ENCODE measurements at places on chromosomes 2 and 18. TPM values are rescaled to one million over a fixed set of nuclear protein-coding genes. Genes with fewer than 3 reads are reported as not detected.

DNA sequence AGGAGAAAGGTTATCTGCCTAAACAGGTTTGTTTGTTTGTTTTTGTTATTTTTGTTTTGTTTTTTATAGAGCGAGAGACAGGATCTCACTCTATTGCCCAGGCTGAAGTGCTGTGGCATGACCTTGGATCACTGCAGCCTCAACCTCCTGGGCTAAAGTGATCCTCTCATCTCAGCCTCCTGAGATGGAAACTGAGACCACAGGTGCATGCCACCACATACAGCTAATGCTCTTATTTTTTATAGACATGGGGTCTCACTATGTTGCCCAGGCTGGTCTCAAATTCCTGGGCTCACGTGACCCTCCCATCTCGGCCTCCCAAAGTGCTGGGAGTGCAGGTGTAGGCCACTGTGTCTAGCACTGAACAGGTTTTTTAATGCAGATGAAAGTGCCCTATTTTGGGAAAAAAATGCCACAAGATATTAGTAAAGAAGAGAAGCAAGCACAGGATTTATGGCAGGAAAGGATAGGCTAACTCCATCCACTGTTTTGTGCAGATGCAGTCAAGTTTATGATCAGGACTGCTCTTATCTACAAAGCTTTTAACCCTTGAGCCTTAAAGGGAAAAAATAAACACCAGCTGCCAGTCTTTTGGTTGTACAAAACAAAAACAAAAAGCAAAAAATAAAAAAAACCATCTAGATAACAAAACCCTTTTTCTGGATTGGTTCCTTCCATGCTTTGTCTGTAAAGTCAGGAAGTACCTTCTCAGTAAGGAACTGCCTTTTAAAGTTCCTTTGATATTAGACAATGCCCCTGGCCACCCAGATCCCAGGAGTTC, 29.4 kb downstream of the MAP4K3 start:
- no peak for DNase-seq

DNA sequence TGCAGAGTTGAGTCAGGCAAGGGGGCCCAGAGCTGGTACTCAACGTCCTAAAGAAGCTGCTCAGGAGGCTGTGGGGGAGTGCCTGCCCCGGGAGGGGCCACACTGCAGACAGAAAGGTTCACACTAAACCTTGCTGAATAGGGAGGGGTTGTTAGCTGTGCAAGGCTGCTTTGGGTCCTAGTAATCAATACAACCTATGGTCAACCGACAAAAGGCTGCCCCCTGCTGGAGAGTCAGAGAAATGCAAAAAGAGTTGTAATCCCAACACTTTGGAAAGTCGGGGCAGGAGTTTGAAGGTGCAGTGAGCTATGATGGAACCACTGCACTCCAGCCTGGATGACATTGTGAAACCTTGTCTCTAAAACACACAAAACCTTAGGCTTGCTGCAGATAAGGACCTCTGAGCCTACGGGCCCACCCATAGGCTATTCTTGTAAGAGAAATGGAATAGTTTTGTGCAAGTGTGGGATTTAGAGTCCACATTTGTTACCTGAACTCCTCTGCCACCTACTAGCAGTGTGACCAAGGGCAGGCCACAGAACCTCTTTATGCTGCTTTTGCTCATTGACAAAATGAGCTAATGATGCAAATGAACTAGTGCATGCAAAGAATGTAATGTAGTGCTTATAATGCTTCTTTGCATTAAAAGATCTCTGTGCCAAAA, 81.5 kb downstream of the PRPF40A start:
- DNase-seq: peak; percentile 59

DNA sequence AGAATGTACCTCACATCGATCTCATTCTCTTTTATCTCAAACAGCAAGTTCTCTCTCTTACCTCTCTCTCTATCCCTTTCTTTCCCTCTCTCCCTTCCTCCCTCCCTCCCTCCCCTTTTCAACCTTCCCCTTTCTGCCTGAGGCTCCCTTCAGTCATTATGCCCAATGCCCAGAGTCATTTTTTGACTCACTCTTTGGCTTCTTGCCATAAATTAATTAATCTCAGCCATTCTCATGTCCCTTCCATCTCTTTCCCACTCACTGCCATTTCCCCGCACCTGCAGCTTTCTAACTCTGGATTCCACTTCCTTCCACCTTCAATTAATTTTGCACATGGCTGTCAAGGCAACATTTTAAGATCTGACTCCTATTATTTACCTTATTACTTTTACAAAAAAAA, 60.1 kb downstream of the EVA1A start:
- no peak for DNase-seq

DNA sequence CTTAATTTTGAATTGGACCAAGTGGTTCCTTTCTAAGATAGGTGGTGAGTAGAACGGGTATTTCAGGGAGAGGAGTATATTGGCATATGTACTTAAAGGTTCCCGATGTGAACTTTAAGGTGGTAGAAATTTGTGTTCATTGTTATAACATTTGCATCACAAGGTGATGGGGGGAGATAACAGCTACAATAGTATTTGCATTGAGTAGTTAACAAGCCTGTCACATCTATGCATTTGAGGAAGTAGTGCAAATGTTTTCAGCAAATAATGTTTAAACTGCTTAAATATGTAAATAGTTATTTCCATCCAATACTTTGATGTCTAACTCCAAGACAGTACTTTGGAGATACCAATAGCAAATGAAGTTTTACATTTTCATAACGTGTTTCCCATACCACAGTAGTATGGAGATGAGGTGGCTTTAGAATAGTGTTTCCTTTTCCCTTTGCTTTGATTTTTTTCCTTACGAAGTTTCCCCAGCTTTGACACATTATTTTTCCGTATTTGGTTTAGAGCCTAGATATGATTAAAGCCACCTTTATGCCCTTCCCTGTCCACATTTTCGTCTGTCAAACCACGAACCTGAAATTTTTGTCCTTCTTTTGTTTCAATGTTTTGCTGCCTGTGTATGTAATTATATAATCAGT, 46.6 kb downstream of the VAPA start:
- DNase-seq: no peak

GRCh38 chr2:201644001-201644400, 698 bp upstream of the TMEM237 start:
- no peak for DNase-seq

GRCh38 chr2:54940723-54941122, 109.5 kb downstream of the RTN4 start:
- no peak for DNase-seq

- no peak for DNase-seq
These were observed 46.5 kb downstream of the PLEK start for GRCh38 chr2:68411397-68412126.

GRCh38 chr2:174774886-174775285, 10.6 kb upstream of the CHRNA1 start:
- no peak for DNase-seq

GRCh38 chr2:230828272-230828961, 36.3 kb upstream of the ITM2C start:
- no peak for DNase-seq

DNA sequence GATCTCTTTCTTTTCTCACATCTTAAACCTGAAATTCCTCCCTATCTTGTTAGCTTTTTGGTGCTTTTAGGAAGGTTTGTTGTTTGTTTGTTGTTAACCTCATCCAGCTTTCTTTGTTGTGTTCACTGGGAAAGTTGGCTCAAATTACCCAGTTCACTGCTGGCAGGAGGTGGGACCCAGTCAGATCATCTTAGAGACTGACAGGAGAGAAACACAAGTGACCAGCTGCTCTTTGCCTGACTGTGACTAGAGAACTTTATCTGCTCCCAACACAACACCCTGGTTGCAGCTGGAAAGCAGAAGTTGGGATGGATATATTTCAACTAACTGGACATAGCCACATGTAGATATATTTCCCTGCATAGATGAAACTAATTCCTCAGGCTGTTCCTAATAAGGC, 10.0 kb downstream of the MAPK4 start:
- DNase-seq: no peak

GRCh38 chr18:58928386-58928785, 63.7 kb downstream of the ZNF532 start:
- no peak for DNase-seq

GRCh38 chr2:137251045-137251444, 485.7 kb downstream of the THSD7B start:
- no peak for DNase-seq

GRCh38 chr2:218618102-218618860, 10.6 kb downstream of the PLCD4 start:
- no peak for DNase-seq

- no peak for DNase-seq
These were observed 22.5 kb downstream of the INPP4A start for GRCh38 chr2:98467082-98467536.

- no peak for DNase-seq
These were observed 483.4 kb upstream of the KLHL29 start for GRCh38 chr2:22901471-22902179.

DNA sequence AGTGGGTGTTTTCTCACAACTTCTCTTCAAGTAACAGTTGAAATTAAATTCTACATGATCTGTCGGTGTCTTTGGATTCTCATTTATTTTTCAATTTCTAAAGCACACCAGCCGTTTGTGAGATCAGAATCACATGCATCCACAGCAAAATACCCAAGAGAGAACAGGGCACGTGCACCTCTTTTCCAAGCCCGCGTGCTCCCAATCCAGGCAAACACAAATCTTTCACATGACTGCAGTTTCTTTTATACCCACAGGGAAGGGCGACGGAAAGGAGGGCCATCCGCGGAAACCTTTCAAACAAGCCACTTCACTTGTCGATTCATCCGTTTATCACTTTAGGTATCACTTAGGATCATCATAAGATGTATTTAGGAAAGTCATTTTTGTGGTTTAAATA, 13.0 kb upstream of the DAPL1 start:
- DNase-seq: no peak

DNA sequence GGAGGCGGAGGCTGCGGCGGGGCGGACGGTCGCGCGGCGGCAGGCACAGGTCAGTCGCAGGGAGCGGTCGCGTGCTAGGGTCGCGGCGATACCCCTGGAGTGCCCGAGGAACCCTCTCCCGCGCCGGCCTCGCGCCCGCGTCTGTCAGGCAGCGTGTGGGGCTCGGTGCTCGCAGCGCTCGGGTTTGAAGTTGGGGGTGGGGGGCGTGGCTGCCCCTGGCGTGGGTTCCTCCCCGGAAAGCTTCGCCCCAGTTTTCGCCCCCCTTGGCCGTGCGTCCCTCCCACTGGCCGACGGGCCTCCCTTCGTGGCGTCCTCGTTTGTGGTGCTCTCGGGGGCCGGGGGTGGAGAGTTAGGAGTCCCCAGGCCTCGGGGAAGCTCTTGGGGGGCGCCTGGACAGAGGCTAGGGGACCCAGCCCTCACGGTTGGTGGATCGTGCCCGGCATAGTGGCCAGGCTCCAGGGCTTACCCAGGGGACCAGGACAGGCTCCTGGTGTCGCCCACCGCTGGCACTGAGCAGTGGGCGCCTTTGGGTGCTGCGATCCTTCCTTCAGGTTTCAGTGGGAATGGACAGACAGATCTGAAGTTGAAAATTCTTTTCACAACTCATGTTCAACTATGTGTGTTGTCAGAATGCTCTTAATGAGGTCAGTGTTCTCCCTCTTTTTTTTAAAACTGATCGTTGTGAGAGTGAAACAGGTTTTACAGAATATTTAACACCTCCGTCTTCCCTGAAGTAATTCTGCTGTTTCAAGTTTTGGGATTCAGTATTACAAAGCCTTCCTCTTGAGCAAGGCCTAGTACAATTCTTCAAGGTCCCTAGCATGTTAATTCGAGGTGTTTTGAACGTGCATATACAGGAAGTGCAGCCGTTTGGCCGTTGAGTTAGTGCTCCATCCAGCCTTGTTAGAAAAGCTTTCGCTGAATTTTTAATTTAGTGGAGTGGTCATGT, 604 bp downstream of the RALBP1 start:
- no peak for DNase-seq

- no peak for DNase-seq
These were observed 161.2 kb downstream of the MSH2 start for GRCh38 chr2:47564129-47564528.

DNA sequence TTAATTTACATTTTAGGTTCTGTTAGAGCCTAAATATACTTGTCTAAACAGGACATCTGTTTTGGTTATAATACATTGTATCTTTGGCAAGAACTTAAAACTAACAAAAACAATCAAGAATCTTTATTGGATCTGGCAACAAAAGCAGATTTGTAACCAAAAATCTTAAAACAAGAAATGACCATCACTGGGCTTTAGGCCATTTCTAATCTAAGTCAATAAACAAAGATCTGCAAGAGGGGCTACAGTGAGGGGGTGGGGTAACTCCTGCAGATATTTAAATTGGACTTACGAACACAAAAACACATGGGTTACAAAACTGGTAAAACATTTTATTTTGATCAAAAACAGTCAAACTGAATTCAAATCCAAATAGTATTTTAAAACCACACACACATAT, 77.3 kb downstream of the SRBD1 start:
- no peak for DNase-seq

GRCh38 chr2:8522687-8523086, 159.2 kb upstream of the ID2 start:
- no peak for DNase-seq

DNA sequence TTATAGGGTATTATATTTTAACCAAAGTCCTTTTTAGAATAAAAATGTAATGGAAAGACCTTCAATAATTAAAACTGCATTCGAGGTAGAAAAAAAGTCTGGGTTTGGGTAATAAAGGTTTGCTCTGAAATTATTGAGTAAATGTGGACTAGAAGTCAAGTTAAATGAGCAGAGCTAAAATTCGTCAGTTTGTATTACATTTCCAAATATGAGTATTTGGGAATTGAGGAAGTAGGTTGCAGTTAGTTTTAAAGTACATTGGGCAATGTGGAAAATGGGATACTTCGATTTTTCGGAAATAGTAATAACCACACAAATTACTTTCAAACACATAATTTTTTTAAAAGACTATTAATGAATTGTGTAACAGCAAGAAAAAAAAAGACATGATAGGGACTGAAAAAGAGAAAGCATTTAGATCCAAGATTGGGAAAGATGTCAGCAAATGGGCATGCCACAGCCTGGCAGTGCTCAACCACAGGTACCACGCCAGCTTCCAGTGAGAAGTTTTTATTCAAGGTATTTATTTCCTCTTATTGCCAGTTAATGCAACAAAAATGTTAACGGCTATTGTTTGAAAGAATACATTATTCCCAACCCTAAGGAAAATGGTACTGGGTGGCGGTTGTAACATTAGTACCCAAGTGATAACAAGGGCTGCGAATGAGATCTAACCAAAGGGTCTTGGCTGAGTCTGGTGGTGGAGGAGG, 50.0 kb downstream of the TTC39C start:
- DNase-seq: no peak

DNA sequence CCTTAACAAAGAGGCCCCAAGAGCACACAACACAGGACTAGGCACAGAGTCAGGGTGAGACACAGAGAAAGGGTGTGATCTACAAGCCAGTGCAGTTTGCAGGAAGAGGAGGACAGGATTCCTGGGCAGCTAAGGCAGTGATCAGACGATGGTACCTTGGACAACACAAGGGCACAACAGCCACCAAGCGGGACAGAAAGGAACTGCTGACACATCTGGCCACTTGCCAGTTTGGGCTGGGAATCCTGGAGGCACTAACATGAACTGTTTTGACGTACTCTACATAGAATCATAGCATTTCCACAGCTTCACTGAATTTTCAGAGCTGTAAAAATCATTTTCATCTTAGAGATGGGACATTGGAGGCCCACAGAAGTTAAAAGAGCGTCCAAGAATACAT, 221.5 kb upstream of the SLC35G4 start:
- DNase-seq: no peak

GRCh38 chr2:235225261-235225660, 268.6 kb upstream of the AGAP1 start:
- no peak for DNase-seq

GRCh38 chr2:11398750-11399437, 54.5 kb upstream of the ROCK2 start:
- DNase-seq: no peak

GNLY gene
- 2.1 TPM for total RNA-seq

PTPN2 gene
- total RNA-seq: 38.4 TPM

CIB4 gene
- not detected for total RNA-seq

GBX2 gene
- total RNA-seq: not detected
